AML-193 (cell line): ENCODE measurements at places on chromosomes 7 and 10.

GRCh38 chr10:83073472-83073871 is 1065.8 kb upstream of the GHITM start:
- DNase-seq: no peak

DNA sequence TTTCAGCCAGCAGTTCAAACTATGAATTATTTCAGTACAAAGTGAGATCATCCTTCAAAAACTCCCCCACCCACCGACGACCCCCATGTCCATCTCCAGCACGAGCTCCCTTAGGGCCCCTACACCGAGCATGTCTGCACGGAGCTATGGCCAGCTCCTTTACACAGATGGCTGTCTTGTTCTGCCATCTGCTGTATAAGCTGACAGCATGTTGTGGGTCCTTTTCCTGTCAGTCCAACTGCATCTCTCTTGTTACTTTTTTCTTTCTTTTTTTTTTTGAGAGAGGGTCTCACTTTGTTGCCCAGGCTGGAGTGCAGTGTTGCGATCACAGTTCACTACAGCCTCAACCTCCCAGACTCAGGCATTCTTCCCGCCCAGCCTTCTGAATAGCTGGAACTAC is 21.6 kb downstream of the NPC1L1 start:
- DNase-seq: no peak

DNA sequence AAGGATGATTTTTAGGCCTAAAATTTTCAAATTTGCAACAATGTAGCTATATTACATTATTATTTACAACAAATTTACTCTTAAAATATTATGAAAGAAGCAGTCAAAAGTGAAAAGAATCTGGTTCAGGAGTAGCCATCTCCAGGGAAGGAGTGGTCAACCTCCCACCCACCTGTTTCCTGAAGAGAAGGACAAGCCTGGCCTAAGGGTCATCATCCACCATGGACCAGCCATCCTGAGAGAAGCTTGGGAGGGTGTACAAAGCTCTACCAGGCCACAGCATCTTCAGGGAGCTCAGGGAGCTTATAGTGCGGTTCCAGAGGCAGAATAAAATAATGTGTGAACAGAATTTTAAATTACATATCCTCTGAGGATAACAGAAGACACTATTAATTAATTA is 38.1 kb downstream of the COL1A2 start:
- no peak for DNase-seq

DNA sequence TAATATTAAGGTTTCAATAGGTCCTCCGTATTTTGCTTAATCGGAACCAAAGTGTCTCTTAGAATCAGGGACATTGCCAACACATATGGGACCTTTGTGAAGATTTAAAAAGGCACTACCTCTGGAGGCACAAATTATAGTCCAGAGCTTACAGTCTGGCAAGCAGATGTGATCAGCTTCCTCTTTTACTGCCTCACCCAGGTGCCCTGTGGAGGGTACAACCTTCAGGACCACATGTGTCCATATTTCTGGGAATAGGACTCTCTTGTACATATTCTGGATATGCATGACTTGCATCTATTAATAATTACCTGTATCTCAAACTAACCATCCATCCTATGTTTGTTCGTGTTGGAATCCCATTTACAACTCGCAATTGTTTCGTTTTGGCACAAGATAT is 60.0 kb downstream of the HGF start:
- DNase-seq: no peak

DNA sequence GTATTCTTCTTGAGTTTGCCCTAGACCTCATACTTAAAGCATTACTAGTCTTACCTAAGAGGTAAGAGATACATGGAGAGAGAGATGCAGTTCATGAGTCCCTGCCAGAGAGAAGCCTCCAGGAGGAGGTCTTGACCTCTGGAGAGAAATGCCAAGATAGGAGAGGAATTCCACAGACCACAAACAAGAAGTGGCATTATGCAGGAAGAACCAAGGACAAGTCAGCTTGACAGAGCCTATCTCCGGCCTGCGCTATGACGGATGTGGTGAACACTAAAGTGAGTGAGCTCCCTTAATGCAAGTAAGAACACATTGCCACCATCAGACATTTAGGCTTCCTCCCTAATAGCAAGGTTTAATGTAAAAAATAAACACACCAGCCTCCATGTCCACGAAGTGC is 27.9 kb upstream of the COL1A2 start:
- no peak for DNase-seq

- no peak for DNase-seq
Measured at GRCh38 chr10:131876508-131876907, 24.3 kb upstream of the PPP2R2D start.

DNA sequence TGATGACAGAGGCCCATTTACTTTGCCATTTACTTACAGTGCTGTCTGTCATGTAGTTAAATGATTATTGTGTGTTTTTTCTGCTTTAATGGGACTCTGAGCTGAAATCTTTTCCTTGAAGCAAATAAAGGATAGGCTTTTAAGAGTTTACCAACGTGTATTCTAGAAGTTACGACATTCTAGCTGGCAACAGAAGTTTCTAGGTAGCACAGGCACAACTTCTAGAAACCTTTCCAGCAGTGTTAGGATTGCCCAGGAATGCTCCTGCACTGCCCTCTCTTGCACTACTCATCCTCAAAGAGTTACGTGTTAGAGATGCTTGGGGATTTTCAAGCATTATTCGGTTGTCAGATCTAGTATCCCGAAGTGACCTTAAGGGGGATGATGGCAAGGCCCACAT is 42.5 kb upstream of the TMEM236 start:
- no peak for DNase-seq

DNA sequence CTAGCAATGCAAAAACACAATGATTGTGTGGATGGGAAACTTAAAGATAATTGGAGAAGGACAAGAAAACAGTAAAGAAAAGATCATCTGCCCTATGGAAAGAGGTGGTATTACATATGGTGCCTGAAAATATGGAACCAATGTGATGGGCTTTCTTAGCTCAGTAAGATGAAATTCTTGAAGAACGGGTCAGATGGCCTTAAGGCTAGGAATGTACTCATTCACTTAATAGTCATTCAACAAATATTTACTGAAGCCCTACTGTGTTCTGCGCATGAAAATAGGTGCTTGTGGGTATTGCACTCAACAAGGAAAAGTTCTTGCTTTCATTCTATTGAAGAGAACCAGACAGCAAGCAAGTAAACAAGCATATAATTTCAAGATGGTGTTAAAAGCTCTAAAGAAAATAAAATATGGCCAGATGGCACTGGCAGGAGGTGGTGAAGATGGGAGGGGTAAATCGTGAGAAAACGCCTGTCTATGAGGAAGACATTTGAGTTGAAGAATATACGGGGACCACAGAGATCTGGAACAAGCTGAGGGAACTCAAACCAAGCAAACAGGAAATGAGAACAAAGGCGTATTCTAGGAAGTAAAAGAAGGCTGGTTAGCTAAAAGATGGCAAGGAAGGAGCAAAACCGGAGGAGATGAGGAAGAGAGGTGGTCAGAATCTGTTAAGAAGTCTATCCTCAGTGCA is 179.7 kb downstream of the ANK3 start:
- no peak for DNase-seq

DNA sequence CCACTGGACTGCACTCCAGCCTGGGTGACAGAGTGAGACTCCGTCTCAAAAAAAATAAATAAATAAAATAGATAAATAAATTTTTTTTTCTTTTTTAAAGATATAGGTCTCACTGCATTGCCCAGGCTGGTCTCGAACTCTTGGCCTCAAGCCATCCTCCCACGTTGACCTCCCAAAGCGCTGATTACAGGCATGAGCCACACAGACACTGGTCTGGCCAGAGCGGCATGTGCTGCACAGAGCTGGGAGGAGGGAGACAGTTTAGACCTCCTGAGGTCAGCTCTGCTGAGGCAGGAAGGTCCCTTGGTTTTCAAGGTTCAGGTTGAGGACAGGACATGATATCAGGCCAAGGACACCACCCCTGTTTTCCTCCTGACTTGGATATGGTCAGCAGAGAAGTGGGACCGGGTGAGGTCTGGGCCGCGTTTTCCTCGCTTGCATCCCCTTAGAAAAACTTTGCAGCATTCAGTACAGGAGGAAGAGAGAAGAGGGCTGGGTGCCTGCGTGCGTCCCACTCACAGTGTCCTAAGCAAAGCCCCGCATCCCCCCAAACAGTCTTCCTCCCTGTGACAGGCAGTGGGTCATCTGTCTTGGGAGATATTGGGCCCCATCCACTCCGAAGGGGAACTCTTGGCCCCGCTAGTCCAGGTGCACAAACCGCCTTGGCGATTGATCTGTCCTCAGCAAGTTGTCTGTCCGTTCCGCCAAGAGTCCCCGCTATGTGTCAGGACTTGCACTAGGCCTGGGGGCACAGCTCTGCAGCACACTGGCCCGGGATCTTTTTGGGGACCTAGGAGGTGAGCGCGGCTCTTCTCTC is 56.1 kb downstream of the ZNF727 start:
- no peak for DNase-seq

- no peak for DNase-seq
Measured at GRCh38 chr10:79412516-79412915, 32.9 kb downstream of the ZCCHC24 start.

GRCh38 chr7:120716307-120716706 is 141.6 kb downstream of the TSPAN12 start:
- DNase-seq: no peak

DNA sequence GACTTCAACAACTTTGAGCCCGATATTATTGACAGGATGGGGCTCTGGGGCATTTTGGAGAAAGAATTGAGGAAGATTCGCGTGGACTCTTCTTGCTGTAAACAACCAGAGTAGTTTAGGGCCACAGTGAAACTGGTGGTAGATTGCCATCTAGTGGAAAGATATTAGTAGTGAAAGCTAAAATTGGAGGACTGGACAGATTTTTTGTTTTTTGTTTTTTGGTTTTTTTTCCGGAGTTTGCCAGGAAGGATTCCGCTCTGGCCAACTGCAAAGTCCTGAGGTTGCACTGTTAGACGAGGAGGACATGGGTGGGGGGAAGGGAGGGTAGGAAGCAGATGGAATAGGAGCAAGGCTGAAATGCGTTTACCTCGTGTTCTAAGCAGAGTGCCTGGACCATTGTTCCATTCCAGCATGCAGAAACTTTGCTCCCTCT is 11.7 kb downstream of the NOBOX start:
- peak; percentile 45 for DNase-seq

GRCh38 chr10:93991596-93992284 is 2.0 kb upstream of the PLCE1 start:
- no peak for DNase-seq

GRCh38 chr10:14162629-14163344 is 167.9 kb downstream of the FRMD4A start:
- DNase-seq: no peak

GRCh38 chr7:70710651-70711050 is 421.3 kb upstream of the GALNT17 start:
- no peak for DNase-seq

- DNase-seq: no peak
Measured at GRCh38 chr7:6379886-6380285, 67.9 kb downstream of the DAGLB start.

DNA sequence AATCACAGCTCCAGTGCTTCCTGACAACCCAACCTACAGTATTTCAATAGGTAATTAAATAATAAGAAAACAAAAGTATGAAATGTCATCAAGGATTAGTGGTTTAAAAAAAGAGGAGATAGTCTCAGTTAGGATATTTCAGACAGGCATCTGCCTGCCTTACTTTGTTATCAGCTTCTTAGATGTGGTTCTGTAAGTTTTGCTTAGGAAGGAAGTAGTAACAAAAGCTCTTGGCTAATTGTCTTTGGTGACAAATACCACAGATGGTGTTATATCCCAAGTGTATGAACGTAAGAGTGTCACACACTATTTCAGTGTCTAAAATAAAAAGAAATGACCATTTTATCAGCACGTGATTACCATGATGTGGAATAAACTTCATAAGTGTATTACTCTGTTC is 9.8 kb upstream of the ACTA2 start:
- DNase-seq: peak; percentile 12

GRCh38 chr10:12605580-12606405 is 256.4 kb downstream of the CAMK1D start:
- DNase-seq: peak; percentile 65

- DNase-seq: no peak
Measured at GRCh38 chr10:42959833-42960232, 117.0 kb upstream of the RET start.

DNA sequence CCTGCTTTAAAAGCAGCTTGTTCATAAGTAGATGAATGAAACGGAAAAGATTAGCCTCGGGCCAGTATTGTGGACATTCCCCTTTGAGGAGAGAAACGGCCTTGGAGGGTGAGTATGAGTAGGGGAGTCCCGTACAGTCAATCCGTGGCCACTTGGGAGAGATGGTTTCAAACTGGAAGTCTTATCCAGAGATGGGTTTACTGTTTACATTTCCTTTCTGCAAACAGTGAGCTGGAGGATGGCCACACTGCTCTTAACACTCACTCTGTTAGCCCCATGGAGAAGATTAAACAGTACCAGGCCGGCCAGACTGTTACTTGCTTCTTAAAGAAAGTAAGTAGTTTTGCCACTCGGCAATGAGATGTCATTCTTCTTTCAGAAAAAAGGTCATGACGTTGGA is 20.3 kb downstream of the CALHM2 start:
- DNase-seq: no peak

- no peak for DNase-seq
Measured at GRCh38 chr10:184911-185310, 49.7 kb downstream of the ZMYND11 start.

- DNase-seq: no peak
Measured at GRCh38 chr10:331186-331585, 195.9 kb downstream of the ZMYND11 start.

DNA sequence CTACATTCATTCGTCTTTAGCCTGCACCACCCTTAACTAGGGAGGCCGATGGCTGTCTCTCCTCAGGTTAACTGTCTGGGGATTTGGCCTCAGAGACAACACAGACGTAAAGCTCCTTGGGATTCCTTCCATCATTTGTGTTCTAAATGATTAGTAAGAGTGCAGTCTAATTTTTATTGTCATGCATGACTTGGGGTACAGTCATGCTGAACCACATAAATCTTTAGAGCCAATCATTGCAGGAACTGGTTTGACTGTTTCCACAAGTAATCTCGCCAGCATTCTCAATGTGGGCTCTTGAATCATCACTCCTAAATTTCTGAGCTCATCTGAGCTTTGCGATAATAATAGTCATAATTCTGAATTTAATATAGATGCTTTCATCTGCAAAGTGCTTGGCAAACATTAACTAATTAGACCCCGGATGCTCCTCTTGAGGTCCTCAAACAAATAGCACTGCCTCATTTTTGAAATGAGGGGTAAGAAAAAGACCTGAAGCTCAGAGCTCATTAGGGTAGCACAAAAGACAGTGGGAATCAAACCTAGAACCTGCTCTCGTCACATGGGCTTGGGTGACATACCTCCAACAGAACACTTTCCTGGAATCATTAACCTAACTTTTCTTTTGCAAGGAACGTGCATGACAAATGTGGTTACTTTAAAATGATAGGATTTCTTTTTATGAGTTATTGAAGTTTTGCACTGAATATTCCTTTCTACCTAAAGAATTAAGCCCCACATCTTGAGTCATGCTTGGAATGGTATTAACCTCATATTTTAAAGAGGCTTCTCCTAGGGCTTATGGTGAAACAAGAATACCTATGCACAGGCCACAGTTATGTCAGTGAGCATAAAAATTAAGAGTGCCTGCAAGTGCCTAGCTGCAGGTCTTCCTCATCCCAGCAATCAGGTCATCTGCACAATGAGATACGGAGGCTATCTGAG is 118.9 kb upstream of the NRP1 start:
- no peak for DNase-seq
